Glutamatergic neuron (in vitro differentiated cells): ENCODE measurements at places on chromosomes 7 and 10. TPM values are rescaled to one million over a fixed set of nuclear protein-coding genes. Genes with fewer than 3 reads are reported as not detected.
A peak's percentile ranks its signal among the peaks of the same experiment; 100 is the strongest.

Gene GRM3
- total RNA-seq: not detected

Gene EVX1
- 7.1 TPM for total RNA-seq

Gene CTBP2
- 174 TPM for total RNA-seq

Gene MCU
- 15.2 TPM for total RNA-seq

DNA sequence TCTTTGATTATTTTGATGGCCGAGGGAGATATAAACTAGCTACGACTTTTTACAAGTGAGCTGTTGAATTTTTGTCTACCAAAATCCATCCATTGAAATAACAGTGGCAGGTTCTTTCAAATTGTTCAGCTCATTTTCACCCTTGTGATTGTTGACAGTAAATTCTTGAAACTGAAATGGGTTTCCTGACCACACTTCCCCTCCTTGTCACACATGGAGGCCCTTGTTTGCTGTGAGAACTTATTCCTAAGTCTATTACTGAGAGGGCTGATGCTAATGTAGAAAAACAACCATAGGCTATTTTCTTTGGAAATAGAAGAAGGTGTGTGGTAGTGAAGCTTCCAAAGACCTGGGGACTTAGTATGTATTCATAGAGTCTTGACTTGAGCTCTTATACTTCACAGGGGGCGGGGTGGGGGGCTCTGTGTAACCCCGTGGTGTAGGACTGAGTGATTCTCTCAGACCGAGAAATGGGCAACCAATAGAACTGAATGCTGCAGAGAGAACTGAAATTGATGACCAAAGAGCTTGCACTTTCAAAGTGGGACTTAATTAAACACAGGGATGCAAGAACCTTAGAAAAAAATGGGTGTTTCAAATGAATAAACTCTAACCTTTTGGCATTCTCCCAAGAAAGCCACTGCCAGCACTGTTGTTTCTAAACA lies 718.9 kb downstream of the CCSER2 start:
- peaks cover 4% of the 10 kb centered on the region for H3K27me3 ChIP-seq
- H3K4me3 ChIP-seq: no peak overlapping the region
- DNase-seq: no peak
- no peaks in the 10 kb centered on the region for H3K36me3 ChIP-seq
- H3K27ac ChIP-seq: no peak overlapping the region

GRCh38 chr10:35208949-35209613 lies 82.4 kb downstream of the CREM start:
- no peak overlapping the region for H3K27ac ChIP-seq
- H3K4me3 ChIP-seq: no peak overlapping the region
- no peak for DNase-seq
- peaks cover 2% of the 10 kb centered on the region for H3K27me3 ChIP-seq
- H3K4me1 ChIP-seq: peaks cover 6% of the 10 kb centered on the region

DNA sequence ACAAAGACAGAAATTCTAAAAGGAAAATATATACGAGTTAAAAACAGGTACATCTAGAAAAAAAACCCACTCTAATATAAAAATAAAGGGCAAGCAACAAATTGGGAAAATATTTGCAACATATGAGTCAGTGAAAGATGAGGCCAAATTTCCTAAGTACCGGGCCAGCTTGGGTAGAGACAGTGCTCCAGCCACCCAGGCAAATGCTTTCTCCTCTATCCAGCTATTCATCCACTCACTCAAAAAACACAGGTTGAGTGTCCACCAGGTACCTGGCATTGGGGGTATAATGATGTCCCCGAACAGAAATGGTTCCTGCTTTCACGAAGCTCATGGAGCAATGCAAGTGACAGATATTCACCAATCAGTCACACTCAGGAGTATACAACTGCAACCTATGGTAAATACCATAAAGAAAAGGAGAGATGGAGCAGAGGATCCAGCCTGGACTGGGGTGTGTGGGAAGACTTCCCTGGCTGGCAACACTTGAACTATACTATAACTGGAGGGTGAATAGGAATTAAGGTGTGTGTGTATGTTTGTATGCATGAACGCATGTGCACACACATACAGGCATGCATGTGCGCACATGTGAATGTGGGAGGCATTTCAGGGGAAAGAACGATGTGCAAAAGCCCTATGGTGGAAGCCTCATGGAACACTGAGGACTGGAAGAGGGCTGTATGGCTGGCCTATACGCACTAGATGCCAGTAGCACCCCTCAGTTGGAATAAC lies 2.3 kb downstream of the ARHGAP22 start:
- peaks cover 5% of the 10 kb centered on the region for H3K36me3 ChIP-seq
- no peak overlapping the region for H3K27ac ChIP-seq
- no peak for DNase-seq
- H3K27me3 ChIP-seq: peaks cover 11% of the 10 kb centered on the region
- no peak overlapping the region for H3K4me3 ChIP-seq

DNA sequence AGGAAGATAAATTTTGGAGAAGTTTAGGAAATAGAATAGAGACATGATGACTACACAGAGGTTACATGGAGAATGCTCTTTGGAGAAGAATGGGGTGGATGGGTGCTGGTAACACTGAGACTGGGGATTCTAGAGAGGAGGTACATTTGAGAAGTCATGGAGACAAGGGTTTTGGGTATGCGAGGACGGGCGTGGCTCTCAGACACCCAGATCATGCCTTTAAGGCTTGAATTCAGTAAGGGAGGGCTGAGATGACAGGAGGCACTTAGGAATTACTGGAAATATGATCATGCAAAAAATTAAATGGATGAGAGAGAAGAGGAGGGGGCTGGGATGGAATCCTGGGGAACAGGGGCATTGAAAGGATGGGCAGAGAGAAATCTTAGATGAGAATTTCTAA lies 168.8 kb downstream of the ITGA8 start:
- no peak for DNase-seq
- no peak overlapping the region for H3K4me3 ChIP-seq
- H3K36me3 ChIP-seq: no peaks in the 10 kb centered on the region
- H3K27me3 ChIP-seq: peaks cover 6% of the 10 kb centered on the region
- H3K4me1 ChIP-seq: no peaks in the 10 kb centered on the region
- H3K27ac ChIP-seq: no peak overlapping the region

DNA sequence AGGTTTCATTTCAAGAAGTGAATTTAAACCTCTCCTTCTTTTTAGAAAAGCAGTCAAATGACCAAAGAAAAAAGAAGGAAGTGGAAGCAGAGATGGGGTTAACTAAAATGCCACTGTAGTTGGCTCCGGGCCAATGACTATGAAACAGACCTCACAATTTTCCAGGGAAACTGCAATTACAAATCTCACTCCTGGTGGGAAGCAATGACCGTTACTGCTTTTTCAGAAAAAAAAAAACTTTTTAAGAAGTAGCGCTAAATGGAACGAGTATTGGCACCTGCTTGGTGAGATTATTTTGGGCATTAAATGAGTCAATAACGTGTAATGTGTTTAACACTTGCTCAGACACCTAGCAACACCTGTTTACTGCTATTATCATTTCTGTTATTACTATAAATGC lies 1.2 kb downstream of the SFRP4 start:
- H3K4me3 ChIP-seq: no peak overlapping the region
- H3K36me3 ChIP-seq: no peaks in the 10 kb centered on the region
- H3K27ac ChIP-seq: no peak overlapping the region

DNA sequence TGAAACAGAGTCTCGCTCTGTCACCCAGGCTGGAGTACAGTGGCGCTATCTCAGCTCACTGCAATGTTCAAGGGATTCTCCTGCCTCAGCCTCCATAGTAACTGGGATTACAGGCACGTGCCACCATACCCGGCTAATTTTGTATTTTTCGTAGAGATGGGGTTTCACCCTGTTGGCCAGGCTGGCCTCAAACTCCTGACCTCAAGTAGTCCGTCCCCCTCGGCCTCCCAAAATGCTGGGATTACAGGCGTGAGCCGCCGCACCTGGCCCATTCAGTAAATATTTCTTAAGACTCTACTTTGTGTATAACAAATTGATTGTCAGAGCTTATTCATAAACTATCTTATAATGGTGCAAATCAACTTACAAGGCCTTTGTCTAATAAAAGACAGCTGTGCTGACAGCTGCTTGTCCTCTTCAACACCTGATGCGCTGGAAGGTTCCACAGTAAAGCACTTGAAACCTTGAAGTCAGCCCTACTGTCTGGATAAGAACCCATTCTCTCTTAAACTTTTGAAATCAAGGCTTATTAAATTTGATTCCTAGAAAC lies 14.7 kb downstream of the ECHDC3 start:
- no peak for DNase-seq
- no peaks in the 10 kb centered on the region for H3K36me3 ChIP-seq
- H3K4me1 ChIP-seq: peaks cover 2% of the 10 kb centered on the region
- no peak overlapping the region for H3K27ac ChIP-seq
- H3K27me3 ChIP-seq: peaks cover 4% of the 10 kb centered on the region
- no peak overlapping the region for H3K4me3 ChIP-seq

DNA sequence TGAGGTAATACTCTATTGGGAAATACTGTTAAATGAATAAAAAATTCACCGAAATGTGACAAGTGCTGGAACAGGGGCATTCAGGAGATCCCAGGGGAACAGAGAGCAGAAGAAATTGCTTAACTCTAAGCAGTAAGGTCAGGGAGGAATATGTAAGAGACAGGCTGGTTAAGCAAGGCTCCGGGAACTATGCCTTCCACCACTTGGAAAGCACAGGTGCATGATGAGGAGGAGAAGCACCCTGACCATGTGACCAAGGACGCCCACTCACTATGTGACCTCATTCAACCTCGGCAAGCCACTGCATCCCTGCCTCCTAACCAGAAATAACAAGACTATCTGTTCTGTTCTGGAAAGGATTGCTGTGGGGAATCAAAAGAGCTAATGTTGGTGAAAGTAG lies 218.4 kb downstream of the ELMO1 start:
- no peaks in the 10 kb centered on the region for H3K36me3 ChIP-seq
- H3K4me1 ChIP-seq: peaks cover 4% of the 10 kb centered on the region

GRCh38 chr7:44072364-44073231 lies 7.2 kb upstream of the PGAM2 start:
- H3K27me3 ChIP-seq: peaks cover 9% of the 10 kb centered on the region
- H3K27ac ChIP-seq: peak overlapping the region; percentile 33
- no peak overlapping the region for H3K4me3 ChIP-seq
- H3K36me3 ChIP-seq: peaks cover 2% of the 10 kb centered on the region
- peak; percentile 83 for DNase-seq
- peaks cover 4% of the 10 kb centered on the region for H3K4me1 ChIP-seq
